Panc1 (cell line): ENCODE measurements at places on chromosomes 16 and 17.
A peak's percentile ranks its signal among the peaks of the same experiment; 100 is the strongest.

DNA sequence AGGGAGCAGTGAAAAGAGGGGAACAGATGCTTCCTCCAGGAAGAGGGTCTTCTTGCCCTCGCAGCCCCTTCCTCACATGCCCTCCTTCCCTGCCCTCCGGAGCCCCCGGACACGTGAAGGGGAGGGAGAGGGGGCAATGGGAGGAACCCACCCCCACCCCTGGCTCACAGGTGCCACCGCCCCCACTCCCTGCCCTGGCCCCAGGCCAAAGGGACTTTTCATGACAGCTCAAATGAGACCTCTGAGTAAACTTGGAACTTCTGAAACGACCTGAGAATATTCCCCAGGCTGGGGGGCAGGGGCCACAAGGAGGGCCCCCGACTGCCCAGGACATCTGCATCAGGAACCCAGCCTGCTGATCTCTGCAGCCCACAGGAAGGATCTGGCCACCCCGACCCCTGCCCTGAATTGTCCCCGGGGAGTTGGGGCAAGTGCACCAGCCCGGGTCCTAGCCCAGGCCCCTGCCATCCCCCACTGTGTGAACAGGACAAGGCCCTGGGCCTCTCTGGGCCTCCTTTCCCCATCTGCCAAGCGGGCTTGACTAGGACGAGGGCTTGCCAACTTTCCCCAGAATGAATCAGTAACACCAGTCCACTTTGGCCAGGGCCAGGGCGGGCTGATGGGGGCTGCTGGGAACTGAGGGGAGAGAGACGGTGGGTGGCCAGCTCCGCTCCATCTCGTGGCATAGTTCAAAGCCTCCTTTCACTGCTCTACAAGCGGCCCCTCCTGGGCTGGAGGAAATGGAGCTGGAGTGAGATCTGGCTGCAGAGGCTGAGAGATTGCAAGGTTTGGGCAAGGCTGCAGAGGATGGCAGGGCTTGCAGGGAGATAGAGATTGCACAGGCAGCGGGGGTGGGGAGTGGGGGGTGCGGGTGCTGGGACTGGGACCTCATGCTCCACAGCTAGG, 3.8 kb downstream of the IL21R start:
- no peak for DNase-seq

DNA sequence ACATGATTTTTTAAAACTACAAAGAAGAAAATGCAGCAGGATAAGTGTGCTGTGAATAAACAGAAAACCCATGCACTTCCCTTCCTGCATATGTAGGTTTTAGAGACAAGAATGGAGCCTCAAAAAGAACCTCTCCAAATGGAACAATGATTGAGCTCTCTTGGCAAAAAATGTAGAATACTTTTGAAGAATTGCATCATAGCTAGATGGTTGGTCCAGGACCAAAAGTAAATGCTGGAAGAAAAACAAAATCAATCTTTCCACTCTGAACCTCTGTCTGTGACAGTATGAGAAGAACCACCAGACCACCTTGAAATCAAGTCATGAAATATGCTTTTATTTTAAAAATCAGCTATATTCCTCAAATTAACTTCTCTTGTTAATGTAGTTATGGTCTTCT, 17.5 kb downstream of the HELZ start:
- no peak for DNase-seq

GRCh38 chr17:83142619-83143018, 63.2 kb downstream of the METRNL start:
- no peak for DNase-seq

- no peak for DNase-seq
These were observed 39.7 kb upstream of the MEAK7 start for GRCh38 chr16:84544031-84544773.

- no peak for DNase-seq
These were observed 9.9 kb upstream of the NAGS start for GRCh38 chr17:43994272-43995149.

DNA sequence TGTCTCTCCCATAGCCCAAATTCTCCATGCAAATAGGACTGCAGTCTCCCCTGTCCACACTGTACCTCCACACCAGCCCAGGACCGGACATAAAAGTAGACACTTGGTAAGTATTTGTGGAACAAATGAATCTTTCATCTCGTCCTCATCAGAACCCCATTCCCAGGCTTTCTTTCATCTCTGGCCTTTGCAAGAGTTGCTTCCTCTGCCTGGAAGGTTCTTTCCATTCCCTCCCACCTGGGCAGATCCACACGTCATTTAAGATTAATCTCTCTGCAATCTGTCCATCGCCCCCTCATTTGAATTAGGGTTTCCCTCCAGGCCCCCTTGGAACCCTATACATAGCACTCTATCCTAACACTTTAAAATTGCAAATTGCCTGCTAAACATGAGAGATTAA, 3.9 kb upstream of the NXPH3 start:
- DNase-seq, result no peak

- no peak for DNase-seq
These were observed 542 bp downstream of the CBX4 start for GRCh38 chr17:79838522-79839274.

GRCh38 chr17:36721560-36722120, 120.3 kb downstream of the MRM1 start:
- no peak for DNase-seq

DNA sequence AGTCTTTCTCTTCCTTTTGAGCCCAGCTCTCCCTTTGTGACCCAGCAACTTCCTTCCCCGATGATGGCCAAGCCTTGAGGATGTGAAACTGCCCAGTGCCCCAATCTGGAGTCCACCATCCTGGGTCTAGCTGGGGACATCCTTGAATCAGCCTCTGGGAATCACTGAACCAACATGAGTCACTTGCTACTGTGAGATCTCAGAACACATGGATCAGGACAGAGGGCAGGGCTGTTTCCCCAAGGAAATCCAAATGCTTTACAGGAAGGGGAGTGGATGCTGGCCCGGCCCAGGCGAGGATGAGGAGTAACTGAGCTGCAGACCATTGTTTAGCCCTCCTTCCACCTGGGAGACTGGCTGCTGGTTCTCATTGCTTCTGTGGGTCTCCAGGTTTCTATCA, 547.6 kb downstream of the WWOX start:
- DNase-seq, result no peak

DNA sequence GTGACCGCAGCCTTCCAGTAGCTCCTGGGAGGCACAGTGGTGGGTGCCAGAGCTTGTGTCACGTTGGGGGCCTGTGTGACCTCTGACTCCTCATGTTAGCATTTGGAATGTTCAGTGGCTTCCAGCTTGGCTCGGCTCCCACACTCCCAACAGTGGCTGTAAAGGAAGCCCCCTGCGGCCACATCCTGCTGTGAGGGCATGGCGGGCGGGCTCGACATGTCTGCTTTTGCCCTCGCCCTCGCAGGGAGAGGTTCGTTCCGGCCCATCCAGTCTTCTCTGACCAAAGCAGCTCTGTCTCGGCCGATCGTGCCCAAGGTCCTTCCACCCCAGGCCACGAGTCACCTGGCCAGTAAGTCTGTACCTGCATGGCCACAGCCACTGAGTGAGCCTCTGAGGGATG, 12.2 kb upstream of the JPT2 start:
- no peak for DNase-seq

DNA sequence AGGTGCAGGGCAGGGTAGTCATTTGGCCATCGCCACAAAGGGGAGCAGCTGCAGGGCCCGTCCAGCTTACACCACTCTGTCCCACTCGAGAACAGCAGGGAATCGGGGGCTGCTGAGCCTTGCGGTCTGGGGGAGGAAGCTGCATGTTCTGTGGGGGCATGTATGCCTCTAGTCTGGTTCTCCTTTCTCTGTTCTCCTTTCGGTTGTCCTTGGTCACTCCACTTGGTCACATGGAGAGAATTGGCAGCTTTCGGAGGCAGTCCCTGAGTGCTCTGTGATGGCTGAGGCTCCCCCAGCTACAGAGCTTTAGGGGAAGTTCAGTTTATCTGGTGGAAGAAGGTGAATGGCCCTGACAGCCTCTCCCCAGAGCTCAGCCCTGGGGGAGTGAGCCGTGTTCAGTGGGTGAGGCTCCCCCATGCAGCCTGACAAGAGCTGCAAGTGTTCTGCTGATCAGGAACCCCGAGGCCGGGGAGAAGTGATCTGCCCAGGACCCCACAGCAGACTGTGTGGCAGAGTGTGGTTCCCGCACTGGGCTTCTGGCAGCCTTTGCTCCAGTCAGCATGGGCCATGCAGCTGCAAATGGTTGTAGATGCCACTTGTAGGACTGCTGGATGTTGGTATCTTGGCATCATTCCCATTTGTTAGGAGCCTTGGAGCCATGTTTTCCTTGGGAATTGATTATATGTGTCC, 22.3 kb upstream of the SMPD3 start:
- no peak for DNase-seq

DNA sequence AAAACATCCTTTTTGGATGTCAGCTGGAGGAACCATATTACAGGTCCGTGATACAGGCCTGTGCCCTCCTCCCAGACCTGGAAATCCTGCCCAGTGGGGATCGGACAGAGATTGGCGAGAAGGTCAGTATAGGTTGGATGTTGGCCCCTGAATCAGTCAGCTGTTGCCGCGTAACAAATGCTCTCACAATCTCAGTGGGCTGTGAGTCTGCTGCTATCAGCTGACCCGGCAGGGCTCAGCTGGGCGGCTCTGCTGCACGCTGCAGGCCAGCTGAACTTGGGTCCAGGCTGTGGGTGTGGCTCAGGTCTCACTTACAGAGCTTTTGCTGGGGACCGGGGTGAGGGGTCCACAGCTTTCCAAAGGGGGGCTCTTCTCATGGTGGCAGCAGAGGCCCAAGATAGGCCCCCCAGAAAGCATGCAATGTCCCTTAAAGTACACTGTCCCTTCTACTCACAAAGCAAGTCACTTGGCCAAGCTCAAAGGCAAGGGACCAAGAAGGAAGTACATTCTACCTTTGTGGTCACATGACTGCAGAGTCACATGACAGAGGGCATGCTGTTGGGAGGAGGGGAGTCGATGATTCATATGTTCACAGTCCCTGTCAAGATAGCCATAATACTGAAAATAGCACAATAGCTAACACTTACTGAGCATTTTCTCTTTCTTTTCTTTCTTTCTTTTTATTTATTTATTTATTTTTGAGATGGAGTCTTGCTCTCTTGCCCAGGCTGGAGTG, 134.2 kb downstream of the ABCC1 start:
- no peak for DNase-seq

- no peak for DNase-seq
These were observed 181.8 kb upstream of the AXIN2 start for GRCh38 chr17:65743308-65743655.

GRCh38 chr16:12672986-12673385, 130.7 kb downstream of the CPPED1 start:
- DNase-seq, result no peak

DNA sequence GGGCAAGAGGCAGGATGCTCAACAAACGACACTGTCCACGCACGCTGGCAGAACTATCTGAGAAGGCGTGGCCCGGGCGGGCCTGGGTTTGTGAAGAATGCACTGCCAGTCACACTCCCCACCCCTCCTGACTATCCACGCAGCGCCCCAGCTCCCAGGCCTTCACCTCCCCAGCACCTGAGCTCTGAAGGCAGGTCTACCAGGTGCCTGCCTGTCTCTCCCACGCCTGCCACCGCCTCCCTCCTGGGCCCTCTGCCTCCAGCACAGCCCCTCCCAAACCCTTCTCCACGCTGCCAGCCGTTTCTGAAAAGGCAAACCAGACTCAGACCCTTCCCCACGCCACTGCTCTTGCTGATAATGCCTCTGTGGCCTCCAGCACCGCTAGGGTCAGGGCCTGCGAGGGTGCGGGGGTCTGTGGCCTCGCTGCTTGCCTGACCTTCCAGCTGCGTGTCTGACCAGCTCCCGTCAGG, 11.6 kb downstream of the MYBBP1A start:
- no peak for DNase-seq

DNA sequence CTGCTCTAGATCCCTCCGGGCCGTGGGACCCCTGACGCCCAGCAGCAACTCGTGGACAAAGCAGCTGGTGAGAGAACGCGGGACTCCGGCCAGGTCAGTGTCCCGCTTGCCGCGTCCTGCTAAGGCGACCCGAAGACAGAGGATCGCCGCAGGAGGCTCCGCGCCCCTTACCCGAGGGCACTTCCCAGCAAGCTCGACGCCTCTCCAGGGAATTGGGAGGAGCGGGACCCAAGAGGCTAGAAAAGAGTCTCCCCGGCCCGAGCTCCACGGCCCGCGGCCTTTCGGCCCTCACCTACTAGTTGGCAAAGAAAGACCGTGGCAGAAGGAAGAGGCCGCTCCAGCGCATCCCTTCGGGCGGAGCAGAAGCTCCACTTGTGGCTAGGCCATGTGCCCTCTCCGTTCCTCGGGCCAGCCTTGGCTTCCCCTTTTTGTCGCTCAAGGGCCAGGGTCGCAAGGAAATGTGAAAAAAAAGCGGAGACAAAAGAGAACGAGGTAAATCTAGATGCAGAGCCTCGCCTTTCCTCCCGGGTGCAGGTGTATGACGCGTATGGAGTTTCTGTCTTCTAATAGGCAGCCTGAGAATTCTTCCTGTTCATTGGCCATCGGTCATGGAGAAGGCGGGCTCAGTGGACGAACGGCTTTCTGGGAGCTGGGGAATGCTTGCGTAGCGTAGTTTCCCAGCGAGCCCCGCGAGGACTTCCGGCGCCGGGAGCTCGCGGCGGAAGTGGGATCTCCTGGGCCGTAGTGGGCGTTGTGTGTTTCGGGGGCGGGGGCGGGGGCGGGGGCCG, at the start of gene ZNF213:
Gene ZNF213, plus strand, starts transcription at position 692 of the 788 bp plus-strand sequence. CDS start 2,252 bp downstream, outside the sequence.
- peak; percentile 93 for DNase-seq

- no peak for DNase-seq
These were observed 3.0 kb downstream of the SOX15 start for GRCh38 chr17:7586673-7587419.

- no peak for DNase-seq
These were observed 46.3 kb downstream of the ERN1 start for GRCh38 chr17:64083563-64084085.

DNA sequence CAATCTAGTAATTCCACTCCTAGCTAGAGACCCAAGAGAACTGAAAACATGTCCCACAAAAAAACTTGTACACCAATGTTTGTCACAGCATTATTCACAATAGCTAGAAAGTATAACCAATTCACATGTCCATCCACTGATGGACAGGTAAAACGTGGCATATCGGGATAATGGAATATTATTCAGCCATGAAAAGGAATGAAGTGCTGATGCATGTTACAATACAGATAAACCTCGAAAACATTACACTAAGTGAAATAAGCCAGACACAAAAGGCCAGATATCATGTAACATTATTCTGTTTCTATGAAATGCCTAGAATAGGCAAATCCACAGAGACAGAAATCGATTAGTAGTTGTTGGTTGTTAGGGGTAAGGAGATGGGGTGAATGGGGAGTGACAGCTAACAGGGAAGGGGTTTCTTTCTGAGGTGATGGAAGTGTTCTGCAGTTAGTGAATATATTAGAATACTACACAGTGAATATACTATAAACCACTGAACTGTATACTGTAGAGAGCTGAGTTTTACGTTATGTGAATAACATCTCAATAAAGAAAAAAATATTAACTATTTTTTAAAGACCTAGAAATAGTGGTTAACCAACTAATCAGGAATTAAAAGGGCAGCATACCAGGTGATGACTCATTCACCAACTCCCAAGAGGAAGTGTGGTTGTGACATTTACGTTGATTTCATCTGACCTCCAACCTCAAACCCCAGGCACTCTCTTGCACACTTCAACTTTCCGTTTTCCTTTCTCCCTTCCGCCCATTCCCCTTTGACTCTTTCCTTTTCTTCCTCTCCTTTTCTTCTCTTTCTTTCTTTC, 48.6 kb downstream of the GAS7 start:
- DNase-seq, result no peak
